ENCODE measurements at places on chromosomes 2 and 18. TPM values are rescaled to one million over a fixed set of nuclear protein-coding genes. Genes with fewer than 3 reads are reported as not detected.

- no peak for DNase-seq
Measured at GRCh38 chr2:100761365-100761764, 58.6 kb upstream of the NPAS2 start.

Gene ABCG8
- total RNA-seq: not detected

DNA sequence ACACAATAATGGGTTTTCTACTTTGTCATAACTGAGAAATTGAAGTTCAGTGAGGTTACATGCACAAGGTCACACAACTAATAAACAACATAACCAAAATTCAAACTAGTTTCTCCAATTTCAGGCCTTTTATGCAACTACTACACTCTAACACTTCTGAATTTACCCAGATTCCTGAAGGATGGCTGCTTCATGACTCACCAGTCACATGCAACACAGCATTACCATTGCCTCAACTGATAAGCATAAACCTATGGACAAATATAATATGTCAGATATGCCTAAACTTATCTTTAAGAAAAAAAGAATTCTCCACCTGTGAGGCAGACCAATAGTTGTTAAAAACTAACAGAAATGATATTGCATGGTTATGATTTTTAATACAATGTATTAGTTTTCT is 586.5 kb upstream of the SLC8A1 start:
- no peak for DNase-seq

Gene FBXO41
- 11.2 TPM for total RNA-seq

DNA sequence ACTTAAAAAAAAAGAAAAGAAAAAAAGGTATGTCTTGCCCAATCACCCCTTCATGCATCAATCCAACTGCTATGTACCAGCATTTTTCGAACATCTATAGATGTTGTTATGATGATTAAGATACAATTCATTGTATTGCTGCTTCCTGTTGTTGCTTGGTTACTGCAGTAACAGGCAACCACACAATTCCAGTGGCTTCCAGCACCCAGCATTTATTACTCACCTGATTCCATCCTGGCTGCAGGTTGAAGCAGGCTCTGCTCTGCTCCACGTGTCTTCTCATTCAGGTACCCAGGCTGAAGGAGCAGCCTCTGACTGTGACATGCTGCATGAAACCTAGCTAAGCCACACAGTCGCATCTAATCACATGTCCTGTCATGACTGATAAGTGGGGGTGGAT is 196.9 kb downstream of the INO80D start:
- DNase-seq: no peak

Gene SERPINB2
- total RNA-seq: not detected

Gene DGUOK
- 16.1 TPM for total RNA-seq

DNA sequence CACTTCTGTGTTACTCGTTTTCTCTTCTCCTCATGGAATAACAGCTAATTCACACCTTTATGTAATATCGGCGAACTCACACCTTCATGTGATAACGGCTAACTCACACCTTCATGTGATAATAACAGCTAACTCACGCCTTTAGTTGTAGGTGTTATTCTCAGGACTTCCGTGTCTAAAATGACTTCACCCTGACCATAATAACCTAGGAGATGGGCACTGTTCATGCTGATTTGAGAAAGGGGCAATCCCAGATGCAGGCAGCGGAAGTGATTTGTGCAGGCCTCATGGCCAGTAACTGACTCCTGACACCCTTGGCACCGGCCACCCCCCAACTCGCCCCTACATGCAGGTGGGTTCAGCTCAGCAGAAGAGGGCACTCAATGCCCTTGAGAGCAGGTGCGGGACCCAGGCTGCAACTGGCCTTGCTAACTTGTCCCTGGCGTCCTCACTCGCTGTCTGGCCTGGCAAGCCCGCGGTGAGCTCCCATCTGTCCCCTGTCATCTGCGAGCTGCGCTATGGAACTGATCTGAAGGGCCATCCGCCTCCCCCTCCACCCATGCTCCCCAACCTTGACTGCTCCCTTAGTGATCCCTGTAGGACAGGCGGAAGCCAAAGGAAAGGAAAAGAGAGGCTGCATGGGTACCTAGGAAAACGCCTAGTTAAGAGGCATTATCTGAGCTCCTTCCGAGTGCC is 42.6 kb upstream of the MTCL1 start:
- no peak for DNase-seq

GRCh38 chr18:22694954-22695353 is 238.2 kb upstream of the RBBP8 start:
- DNase-seq: peak; percentile 20

Gene ECEL1
- total RNA-seq: 0.26 TPM

DNA sequence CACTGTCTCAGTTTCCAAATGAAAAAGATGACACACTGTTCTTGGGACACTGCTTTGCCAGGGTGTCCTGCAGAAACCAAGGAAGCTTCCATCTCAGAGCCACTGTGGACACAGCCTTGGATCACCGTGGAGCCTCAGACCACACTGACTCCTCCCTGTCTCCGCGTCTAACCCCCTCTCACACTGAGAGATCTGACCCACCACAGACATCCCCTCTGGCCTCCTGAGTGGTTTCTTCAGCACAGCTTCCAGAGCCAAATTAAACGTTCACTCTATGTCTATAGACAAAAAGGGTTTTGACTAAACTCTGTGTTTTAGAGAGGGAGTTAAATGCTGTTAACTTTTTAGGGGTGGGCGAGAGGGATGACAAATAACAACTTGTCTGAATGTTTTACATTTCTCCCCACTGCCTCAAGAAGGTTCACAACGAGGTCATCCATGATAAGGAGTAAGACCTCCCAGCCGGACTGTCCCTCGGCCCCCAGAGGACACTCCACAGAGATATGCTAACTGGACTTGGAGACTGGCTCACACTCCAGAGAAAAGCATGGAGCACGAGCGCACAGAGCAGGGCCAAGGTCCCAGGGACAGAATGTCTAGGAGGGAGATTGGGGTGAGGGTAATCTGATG is 113.4 kb upstream of the PKDCC start:
- no peak for DNase-seq

Gene BIRC6
- 102 TPM for total RNA-seq

DNA sequence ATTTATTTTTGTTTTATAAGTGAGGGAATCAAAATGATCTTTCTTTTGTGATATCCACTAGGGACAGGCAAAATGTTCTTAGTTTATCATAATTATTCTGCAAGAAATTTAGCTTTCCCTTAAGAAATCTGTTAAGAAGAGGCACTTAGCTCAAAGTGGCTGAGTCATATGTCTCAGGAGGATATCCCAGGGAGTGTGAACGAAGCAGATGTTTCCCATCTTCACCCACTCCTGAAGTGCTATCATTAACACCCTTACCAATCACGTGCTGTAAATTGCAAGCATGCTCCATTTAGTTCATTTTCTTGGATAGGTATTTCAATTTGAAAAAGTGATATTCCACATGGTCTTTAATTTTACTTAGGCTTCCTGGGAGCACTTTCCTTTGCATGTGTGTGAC is 774.3 kb upstream of the TMEFF2 start:
- no peak for DNase-seq

- peak; percentile 76 for DNase-seq
Measured at GRCh38 chr2:53202063-53202462, 565.5 kb upstream of the CHAC2 start.

GRCh38 chr2:181672255-181673008 is 7.9 kb downstream of the NEUROD1 start:
- no peak for DNase-seq

Gene MC4R
- not detected for total RNA-seq

GRCh38 chr2:241608881-241609280 is 28.1 kb downstream of the THAP4 start:
- DNase-seq: no peak

Measured in body of pancreas (tissue), 4 donors.